ENCODE measurements at places on chromosomes 13 and 19. TPM values are rescaled to one million over a fixed set of nuclear protein-coding genes. Genes with fewer than 3 reads are reported as not detected.

DNA sequence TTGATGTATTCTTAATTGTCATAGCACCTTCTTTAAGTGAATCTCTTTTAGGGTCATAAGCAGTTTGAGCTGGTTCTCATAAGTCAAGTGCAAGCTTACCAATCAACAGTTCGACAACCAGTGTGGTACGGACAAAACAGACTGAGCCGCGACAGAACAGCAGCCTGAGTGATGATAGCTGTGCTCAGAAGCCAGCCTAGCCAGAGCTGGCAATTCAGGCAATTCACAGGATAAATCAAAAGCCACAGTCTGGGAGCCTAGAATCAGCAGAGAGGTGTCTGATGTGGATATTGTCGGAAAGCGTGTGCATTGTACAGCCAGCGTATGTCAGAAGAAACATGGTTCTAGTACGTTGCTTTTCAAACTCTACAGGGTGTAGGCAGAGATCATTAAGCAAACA is 14.9 kb downstream of the UBE2L5 start:
- peaks cover 2% of the 10 kb centered on the region for H3K4me1 ChIP-seq
- DNase-seq = no peak
- H3K36me3 ChIP-seq = no peaks in the 10 kb centered on the region
- H3K27me3 ChIP-seq = peaks cover 12% of the 10 kb centered on the region

DNA sequence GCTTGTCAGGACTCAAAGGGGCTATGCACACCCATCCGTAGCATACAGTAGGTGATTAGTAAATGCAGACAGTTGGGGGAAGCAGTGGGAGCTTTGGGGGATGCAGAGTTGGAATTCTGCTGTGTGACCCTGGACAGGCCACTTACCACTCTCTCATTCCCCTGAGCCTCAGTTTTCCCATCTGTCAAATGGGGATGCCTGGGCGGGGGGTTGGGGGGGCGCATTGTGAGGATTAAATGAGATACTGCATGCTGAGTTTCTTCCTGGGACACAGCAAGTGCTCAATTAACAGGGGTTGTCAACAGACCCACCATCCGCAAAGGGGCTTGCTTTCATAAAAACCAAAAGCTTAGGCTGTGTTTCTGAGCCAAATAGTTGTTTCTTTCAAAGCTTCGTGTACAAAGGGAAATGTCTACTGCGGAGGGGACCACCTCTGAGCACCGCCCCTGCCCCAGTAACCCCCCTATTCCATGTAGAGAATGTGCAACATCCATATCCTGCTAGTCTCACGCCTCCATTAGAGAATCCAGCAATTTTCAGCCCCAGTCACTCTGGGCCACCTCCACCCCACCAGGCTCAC is 132.4 kb downstream of the IER2 start:
- H3K27ac ChIP-seq = no peak overlapping the region
- H3K27me3 ChIP-seq = peaks cover 2% of the 10 kb centered on the region
- no peaks in the 10 kb centered on the region for H3K36me3 ChIP-seq
- no peak for DNase-seq

- H3K4me1 ChIP-seq = no peaks in the 10 kb centered on the region
- peaks cover 53% of the 10 kb centered on the region for H3K36me3 ChIP-seq
- no peak overlapping the region for H3K4me3 ChIP-seq
These were observed 47.7 kb downstream of the FNDC3A start for GRCh38 chr13:49023431-49023830.

GRCh38 chr13:45004096-45004495 is 14.8 kb downstream of the GPALPP1 start:
- no peak overlapping the region for H3K27ac ChIP-seq
- H3K36me3 ChIP-seq = peaks cover 22% of the 10 kb centered on the region
- H3K4me1 ChIP-seq = no peaks in the 10 kb centered on the region
- H3K27me3 ChIP-seq = no peaks in the 10 kb centered on the region

DNA sequence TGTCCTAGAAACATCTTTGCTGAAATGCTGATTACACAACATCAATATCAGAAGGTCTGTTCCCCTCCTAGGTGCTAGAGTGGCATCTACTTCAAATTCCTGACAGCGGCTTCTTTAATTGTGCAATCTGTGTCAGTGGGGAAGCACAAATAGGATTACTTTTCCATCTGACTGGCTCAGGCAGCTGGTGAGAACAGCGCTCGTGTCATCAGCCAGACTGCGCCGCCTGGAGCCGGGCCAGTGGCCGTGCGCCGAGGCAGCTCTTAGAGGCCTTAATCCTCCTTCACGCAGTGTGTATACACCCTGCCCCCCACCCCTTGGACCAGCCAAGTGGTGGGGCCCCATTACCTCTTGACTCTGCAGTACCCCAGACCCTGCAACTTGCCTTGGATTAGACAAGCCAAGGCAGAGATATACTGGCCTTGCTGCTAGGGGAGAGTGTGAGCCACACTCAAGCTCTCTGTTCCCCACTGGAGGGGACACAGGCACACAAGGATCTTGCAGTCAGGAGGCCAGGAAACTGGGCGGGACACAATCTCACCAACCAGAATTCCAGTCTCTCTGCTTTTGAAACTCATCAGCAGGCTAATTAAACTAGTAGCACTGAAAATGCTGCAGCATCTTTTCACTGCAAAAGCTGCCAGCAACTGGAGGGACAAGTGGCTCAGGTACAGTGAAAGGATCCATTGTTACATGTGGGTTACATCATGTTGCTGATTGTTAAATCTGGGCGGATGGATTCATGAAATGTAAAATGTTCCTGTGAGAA is 48.9 kb upstream of the EPHX3 start:
- H3K27me3 ChIP-seq = no peaks in the 10 kb centered on the region
- no peak for DNase-seq
- H3K4me3 ChIP-seq = no peak overlapping the region
- peak overlapping the region; percentile 92 for H3K27ac ChIP-seq

GRCh38 chr13:24668955-24669582 is 11.1 kb upstream of the ATP12A start:
- no peaks in the 10 kb centered on the region for H3K27me3 ChIP-seq
- H3K4me3 ChIP-seq = no peak overlapping the region
- H3K36me3 ChIP-seq = no peaks in the 10 kb centered on the region
- H3K4me1 ChIP-seq = peaks cover 27% of the 10 kb centered on the region
- no peak overlapping the region for H3K27ac ChIP-seq

DNA sequence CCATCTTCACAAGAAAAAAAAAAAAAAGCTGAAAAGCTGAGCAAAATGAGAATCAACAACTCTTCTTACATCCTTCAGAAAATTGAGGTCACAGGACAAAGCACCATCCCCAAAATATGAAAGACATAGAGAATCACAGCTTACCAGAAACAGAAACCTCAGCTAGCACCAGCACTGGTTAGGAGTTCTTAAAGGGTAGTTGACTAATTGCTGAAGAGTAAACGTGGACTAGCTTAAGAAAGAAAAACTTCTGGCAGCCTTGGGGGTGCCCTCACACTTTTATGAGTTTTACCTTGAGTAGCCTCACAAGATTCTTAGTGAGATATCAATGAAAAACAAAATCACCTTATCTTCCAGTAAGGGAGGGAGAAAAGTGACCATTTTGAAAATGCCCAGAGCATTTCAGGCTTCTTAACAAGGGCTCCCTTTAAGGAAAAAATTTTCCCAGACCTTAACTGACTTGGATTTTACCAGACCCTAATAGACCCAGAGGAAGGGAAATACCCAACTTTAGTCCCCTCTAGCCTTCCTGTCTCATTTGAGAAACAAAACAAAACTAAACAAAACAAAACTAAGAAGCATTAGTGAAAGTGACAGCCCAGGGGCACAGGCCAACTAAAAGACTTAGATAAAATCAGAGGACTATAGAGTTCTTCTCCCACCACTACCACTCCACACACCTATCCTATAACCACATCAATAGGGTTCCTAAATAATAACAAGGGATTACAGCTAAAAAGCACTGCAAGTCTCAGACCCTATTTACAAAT is 888.6 kb downstream of the DIAPH3 start:
- H3K4me3 ChIP-seq = no peak overlapping the region
- no peak for DNase-seq
- no peaks in the 10 kb centered on the region for H3K36me3 ChIP-seq
- no peak overlapping the region for H3K27ac ChIP-seq
- H3K4me1 ChIP-seq = peaks cover 34% of the 10 kb centered on the region
- no peaks in the 10 kb centered on the region for H3K27me3 ChIP-seq

GRCh38 chr13:95236774-95237173 is 64.5 kb downstream of the ABCC4 start:
- no peaks in the 10 kb centered on the region for H3K36me3 ChIP-seq
- no peaks in the 10 kb centered on the region for H3K27me3 ChIP-seq
- no peak overlapping the region for H3K4me3 ChIP-seq
- no peak overlapping the region for H3K27ac ChIP-seq

DNA sequence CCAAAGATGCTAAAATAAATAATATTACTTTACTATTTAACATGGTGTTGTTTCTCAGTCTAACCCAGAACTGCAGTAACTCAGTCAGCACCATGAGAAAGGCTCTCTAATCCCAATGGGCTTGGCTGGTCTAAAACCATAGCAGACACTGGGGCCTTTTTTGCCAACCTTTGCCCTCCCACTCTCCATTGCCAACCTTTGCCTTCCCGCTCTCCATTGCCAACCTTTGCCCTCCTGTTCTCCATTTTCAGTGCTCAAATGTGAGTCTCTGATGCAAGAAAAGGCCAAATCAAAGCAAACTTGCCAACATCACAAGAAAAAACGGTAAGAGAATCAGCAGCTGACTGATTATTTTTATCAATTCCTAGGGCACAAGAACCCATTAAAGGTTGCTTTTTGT is 1681.2 kb downstream of the SLITRK5 start:
- H3K4me1 ChIP-seq = no peaks in the 10 kb centered on the region
- no peak for DNase-seq
- H3K36me3 ChIP-seq = no peaks in the 10 kb centered on the region
- H3K4me3 ChIP-seq = no peak overlapping the region

- peak overlapping the region; percentile 76 for H3K4me3 ChIP-seq
- no peak for DNase-seq
- peaks cover 10% of the 10 kb centered on the region for H3K4me1 ChIP-seq
- H3K27ac ChIP-seq = no peak overlapping the region
These were observed 3.9 kb upstream of the KLK15 start for GRCh38 chr19:50837300-50837699.

- no peaks in the 10 kb centered on the region for H3K36me3 ChIP-seq
- no peak overlapping the region for H3K4me3 ChIP-seq
- H3K27me3 ChIP-seq = no peaks in the 10 kb centered on the region
- no peak for DNase-seq
These were observed 8.1 kb upstream of the FXYD3 start for GRCh38 chr19:35107545-35107944.

DNA sequence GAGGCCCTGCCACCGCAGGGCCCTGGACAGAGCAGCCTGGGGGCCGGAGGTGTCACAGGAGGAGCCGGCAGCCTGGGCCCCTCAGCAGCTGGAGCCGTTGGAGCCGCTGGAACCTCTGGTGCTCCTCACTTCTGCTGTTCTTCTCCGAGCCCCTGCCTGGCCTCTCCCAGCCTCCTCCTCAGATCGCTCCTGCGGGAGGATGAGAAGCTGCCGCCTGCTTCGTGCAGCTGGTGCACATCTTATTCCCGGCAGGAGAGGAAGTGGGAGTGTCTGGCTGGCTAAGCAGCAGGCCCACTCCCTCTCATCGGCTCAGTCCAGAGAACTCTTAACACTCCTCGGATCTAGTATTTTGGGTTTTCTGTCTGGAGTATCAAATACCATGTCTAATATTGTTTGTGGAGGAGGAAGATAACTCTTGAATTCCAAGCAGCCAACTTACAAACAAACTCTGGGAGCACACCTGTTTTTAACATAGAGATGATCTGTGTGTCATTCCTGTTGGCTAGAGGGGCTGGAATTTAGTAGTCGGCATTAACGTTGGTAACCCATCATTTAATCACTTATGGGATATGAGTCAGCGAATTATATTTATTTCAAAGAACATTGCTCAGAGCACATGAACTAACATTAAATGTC is 37.1 kb upstream of the RNF113B start:
- peak; percentile 56 for DNase-seq
- peak overlapping the region; percentile 93 for H3K27ac ChIP-seq
- peaks cover 69% of the 10 kb centered on the region for H3K4me1 ChIP-seq
- H3K4me3 ChIP-seq = no peak overlapping the region

DNA sequence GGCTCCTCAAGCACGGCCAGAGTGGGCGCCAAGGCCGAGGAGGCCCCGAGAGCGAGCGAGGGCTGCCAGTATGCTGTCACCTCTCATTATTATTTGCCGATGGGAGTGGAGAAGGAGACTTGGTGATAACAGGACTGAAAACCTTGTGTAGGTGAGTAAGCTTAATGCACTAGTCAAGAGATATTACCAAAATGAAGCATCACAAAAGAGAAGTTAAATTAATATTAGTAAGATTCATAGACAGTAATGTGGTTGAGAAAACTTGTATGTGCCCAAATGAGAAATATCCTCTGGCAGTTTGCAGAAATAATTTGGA is 204.5 kb upstream of the SLITRK1 start:
- H3K27ac ChIP-seq = no peak overlapping the region
- DNase-seq = no peak
- no peak overlapping the region for H3K4me3 ChIP-seq
- H3K4me1 ChIP-seq = peaks cover 3% of the 10 kb centered on the region

- no peaks in the 10 kb centered on the region for H3K36me3 ChIP-seq
- no peak overlapping the region for H3K4me3 ChIP-seq
- H3K27ac ChIP-seq = no peak overlapping the region
- peaks cover 7% of the 10 kb centered on the region for H3K4me1 ChIP-seq
- H3K27me3 ChIP-seq = peaks cover 6% of the 10 kb centered on the region
- DNase-seq = no peak
These were observed 163.5 kb downstream of the MTUS2 start for GRCh38 chr13:28983641-28984040.

DNA sequence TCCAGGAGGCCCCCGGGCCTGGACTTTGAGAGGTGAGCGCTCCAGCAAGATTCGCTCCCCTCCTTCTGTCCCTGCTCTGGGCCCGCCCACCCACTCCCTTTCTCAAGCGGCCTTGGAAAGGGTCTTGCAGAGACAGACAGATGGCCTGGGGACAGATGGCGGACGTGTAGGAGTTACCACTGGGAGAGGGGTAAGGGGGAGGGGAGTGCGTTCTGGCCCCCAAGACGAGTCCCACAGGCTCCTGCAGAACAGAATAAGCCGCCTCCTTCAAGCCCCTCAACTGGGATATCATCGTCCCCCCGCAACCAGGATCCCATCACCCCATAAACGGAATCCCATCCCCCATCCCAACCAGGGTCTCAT is 3.6 kb upstream of the TNFAIP8L1 start:
- H3K27ac ChIP-seq = no peak overlapping the region
- peaks cover 3% of the 10 kb centered on the region for H3K27me3 ChIP-seq
- no peak for DNase-seq
- peak overlapping the region; percentile 59 for H3K4me3 ChIP-seq
- peaks cover 8% of the 10 kb centered on the region for H3K4me1 ChIP-seq

Gene MEDAG
- 7.5 TPM for total RNA-seq

Gene FRY
- total RNA-seq = 18.4 TPM

Gene CEACAM16
- not detected for total RNA-seq

Gene PRTN3
- 0.23 TPM for total RNA-seq

Gene FGF21
- not detected for total RNA-seq

Gene PIBF1
- 40.2 TPM for total RNA-seq

Gene ACTMAP
- 14.2 TPM for total RNA-seq
